ENCODE measurements at places on chromosomes 7 and 10. TPM values are rescaled to one million over a fixed set of nuclear protein-coding genes. Genes with fewer than 3 reads are reported as not detected.

Gene PDZD8
- 24.2 TPM for polyA plus RNA-seq

Gene ACTL6B
- polyA plus RNA-seq, result 0.28 TPM

Gene NUDT13
- 5.2 TPM for polyA plus RNA-seq

Gene FAM25A
- polyA plus RNA-seq, result not detected

Gene ZNF488
- polyA plus RNA-seq, result 1.5 TPM

Gene LFNG
- polyA plus RNA-seq, result 6.2 TPM

DNA sequence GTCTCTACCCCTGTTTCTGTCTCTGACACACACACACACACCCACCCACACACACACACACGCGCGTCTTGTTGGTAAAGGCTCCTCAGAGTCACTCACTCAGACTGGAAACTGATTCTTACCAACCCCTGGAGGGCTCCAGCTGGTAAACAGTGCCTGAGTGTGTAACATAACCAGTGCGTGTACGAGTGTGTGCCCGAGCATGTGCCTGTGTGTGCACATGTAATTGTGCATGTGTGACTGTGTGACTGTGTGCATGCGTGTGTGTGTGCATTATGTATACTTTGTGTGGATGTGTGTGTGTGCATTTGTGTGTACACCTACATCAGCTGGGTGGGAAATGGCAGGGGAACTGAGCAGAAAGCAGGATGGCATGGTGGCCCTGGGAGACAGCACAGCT, 317.1 kb downstream of the WDR37 start:
- DNase-seq, result no peak

DNA sequence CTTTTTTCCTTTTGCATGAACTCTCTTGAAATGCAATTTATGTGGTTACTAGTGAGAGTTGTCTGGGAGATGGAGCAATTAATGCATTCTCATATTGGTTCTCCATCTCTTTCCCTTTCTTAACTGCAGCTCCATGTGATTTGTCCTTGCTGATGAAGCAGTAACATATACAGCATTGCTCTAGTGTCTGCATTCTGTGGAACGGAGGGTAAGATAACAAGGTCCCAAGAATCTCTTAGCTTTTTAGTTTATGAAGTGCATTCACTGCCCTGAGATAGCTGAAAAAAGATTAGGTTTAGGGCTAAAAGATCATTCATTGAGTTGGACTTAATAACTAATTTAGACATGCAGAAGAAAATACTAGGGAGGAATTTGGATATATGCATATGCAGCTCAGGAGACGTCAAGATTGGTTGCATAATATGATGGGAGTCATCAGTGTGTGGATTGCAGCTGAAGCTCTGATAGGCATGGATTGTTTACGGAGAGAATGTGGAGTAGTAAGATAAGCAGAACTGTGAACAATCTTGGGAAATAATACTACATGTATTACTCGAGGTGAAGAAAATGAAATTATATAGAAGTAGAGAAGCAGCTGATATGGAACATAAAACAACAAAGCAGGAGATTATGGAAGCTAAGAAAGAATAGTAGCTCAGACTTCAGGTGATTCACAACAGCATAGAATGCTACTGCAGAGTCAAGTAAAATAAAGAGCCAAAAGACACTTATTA, 404.7 kb downstream of the ARL4A start:
- DNase-seq, result no peak

DNA sequence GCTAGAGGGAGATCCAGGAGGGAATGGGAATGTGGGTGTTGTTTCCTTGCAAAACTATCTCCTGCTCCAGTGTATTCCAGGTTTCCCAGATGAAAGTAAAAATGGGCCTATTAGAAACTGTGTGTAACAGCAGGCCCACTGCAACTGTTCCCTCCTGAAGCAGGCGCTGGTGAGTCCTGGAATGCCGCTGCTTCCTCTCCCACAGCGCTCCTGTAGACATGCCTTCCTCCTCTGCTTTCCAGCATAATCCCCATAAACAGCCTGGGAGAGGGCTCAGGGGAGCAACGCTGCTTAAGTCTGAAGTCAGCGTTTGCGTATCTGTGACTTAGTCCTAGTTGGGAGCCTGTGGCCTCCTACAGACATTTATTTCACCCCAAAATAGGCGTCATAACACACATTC, 551.0 kb upstream of the FOXK1 start:
- DNase-seq, result no peak

DNA sequence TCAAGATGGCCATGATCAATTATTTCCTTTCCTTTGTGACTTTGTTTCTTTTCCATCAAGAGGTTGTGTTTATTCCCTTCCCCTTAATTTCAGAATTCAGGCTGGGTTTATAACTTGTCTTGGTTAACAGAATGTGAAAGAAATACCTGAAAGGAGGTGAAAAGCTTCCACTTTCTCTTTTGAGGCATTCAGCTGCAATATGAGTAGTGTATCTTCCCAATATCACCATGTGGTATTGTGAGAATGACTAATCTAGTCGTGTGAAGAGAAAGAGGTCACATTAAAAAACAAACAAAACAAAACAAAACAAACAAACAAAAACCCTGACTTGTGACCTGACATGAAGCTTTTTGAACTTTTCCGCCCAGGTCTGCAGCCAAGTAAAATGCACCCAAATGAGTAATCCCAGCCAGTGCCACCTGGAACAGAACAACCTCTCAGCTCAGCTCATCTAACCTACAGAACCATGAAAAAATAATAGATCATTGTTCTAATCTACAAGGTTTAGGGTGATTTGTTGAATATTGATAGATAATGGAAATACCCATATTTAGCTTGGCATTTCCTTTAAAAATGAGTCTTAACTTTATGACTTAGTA, 70.8 kb upstream of the TEX47 start:
- no peak for DNase-seq

DNA sequence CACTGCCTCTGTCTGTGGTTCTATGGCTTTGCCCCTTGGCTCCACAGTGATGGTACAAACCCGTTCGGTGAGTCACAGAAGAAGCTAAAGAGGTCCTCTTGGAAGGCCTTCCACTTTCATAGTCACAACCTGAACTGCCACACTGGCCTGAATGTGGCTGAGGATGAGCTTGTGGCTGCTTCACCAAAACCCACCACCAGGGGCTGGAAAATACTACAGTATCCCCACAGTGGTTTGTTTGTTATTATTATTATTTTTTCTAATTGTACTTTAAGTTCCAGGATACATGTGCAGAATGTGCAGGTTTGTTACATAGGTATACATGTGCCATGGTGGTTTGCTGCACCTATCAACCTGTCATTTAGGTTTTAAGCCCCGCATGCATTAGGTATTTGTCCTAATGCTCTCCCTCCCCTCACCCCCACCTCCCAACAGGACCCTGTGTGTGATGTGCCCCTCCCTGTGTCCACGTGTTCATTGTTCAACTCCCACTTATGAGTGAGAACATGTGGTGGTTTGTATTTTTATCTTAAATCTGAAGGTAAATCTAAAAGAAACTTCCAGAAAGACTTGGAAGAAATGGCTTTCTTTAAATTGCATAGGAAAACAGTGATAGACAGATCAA, 160.8 kb upstream of the NPSR1 start:
- no peak for DNase-seq

- DNase-seq, result no peak
Observed at GRCh38 chr10:60604342-60604741, 173.9 kb upstream of the CDK1 start.

- DNase-seq, result no peak
Observed at GRCh38 chr10:113294868-113295267, 258.0 kb upstream of the HABP2 start.

DNA sequence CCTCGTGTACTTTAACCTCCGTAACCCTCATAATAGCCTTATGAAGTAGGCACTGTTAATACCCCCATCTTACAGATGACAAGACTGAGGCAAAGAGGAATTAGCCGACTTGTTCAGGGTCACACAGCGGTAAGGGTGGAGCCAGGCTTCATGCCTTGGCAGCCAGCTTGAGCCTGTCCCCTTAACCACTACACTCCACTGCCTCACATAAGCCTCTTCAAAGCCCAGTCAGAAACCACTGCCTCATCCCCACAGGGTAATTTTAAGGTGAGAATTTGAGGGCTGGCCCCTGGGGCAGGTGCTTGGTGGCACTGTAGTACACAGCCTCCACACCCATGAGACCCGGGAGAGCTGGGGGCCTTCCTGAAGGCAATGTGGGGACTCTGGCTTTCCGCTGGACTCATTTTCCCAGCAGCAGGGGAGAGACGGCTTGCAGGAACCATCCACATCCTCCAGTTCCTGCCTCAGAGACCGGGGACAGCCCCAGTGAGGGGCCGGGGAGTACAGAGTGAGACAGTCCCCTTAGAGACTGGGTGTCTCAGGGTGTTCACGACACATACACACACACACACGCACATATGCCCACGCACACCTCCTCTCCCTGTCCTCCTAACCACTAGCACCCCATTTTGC, 7.6 kb upstream of the C10orf105 start:
- no peak for DNase-seq

DNA sequence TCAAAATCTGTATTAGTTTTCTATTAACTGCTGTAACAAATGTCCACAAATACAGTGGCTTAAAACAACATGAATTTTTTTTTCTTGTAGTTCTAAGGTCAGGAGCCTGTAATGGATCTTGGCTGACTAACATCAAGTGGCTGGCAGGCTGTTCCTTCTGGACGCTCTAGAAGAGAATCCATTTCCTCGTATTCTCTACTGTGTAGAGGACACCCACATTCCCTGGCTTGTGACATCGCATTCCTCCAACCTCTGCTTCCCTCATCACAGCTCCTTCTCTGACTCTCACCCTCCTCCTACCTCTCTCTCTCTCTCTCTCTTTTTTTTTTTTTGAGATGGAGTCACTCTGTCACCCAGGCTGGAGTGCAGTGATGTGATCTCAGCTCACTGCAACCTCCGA, 4.8 kb upstream of the CALHM1 start:
- DNase-seq, result no peak
